H9 (cell line): ENCODE measurements at places on chromosomes 5 and 9.

- DNase-seq: peak; percentile 58
These were observed 10.1 kb downstream of the TLR4 start for GRCh38 chr9:117714282-117714681.

GRCh38 chr5:129748913-129749880 lies 1.3 kb downstream of the MINAR2 start:
- DNase-seq: no peak

- no peak for DNase-seq
These were observed 95.0 kb downstream of the KCNT1 start for GRCh38 chr9:135796784-135797485.

- DNase-seq: no peak
These were observed 452.9 kb downstream of the CSNK1G3 start for GRCh38 chr5:123964884-123965283.

DNA sequence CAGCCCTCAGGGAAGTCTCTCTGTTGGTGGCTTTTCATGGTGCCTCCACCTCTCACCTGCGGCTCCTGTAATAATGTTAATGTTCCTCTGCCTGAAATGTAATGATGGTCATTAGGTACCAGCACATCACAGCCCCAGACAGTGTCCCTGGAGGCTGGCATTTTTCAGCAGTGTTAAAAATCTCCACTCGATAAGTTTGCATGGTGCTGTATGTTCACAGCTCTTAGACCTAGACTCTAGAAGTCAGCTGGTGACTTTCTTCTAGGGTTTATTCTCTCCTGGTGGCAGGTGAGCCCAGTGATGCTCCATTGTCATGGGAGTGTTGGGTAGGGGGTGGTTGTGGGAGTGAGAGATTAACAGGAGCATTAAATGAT lies 53.1 kb downstream of the GPR107 start:
- no peak for DNase-seq

DNA sequence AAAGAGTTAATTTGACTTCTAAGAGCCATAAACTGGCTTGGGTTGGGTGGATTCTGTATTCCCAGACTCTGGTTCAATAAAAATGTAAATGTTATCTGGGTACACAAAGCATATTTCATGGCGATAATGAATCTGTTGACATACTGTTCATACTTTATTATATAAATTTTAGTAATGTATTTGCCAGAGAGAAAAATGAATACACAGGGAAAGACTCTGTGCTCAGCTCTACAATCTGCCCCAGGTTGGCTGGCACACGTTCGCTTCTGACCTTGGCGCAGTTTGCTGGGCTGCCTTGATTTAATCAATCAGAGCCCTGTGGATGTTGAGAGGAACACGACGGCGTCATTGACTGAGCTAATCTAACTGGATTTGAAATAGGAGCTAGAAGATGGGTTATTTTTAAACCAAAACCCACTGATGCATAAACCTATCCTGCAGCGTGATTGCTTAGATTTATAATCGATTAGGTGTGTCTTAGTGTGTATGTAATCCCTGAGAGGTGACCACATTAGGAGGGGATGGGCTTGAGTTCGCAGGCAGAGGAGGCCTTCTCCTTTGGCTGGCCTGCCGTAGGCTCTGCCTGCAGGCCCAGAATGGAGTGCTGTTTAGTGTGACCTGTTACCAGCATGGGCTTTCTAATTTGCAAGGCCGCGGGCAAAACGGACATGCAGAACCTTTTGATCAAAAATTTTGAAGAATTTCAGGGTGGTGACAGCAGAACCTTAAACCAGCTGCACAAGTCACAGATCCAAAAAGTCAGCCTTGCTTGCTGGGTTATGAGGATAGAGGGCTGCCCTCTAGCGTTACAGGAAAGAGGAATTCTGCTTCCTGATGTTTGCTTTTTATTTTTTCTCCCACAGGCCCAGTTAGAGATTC lies 3.9 kb upstream of the ADCY2 start:
- DNase-seq: peak; percentile 68

- no peak for DNase-seq
These were observed 50.2 kb downstream of the FXN start for GRCh38 chr9:69085569-69086283.

GRCh38 chr5:37876943-37877342 lies 37.1 kb upstream of the GDNF start:
- no peak for DNase-seq

DNA sequence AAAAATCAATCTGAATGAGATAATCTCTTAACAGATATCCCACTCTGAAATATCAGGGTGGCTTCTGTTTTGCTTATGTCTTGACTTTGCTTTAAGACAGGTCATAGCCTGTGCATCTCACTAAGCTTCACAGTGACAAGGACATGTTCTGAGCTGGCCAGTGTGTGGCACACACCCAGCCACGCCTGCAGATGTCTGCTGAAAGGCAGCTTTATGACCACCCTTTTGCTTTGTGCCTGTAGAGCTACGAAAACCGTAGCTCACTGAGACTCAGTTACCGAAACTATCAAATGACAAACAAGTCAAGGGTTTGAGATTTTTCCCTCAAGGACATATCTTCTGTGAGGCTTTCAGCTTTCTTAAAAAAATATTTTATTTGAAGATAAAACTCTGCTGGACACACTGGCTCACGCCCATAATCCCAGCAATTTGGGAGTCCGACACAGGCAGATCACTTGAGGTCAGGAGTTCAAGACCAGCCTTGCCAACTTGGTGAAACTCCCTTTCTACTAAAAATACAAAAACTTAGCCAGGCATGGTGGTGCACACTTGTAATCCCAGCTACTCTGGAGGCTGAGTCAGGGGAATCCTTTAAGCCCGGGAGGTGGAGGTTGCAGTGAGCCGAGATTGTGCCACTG lies 233.2 kb downstream of the SPATA31A1 start:
- no peak for DNase-seq

DNA sequence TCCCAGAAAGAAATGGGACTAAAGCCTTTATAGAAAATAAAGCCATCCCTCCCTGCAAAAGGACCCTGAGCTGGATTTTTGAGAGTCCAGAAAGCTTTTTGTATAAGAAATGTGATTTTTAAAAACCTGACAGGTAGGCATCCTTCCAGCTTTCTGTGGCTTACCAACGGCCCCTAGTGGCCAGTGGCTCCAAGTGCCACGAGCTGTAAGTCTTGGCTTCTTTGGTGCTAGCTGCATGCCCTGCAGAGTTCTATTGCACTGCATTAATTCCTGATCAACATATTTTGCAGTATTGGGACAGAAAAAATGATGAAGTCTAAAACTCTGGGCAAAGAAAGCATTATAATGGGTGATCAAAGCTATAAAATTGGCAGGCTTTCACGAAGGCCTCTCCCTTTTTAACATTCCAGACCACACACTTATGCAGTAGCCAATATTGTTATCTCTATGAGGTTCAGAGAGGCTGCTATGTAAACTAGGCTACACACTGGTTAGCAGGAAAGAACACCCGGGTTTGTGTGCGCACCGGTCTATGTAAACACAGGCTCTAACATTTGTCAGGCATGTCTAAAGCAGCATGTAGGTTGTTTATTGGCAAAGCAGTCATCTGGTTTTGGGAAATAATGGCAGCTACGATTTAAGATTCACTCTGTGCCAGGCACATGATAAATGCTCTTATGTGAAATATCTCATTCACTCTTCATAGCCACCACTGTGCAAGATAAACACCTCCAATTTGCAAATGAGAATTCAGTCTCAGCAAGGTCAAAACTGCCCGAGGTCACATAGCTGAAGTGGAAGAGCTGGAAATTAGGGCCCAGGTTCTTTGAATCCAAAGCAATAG lies 55.2 kb downstream of the NMUR2 start:
- DNase-seq: peak; percentile 48

- DNase-seq: no peak
These were observed 53.1 kb downstream of the SVEP1 start for GRCh38 chr9:110526426-110526825.

GRCh38 chr9:106885451-106885850 lies 22.5 kb downstream of the ZNF462 start:
- no peak for DNase-seq

DNA sequence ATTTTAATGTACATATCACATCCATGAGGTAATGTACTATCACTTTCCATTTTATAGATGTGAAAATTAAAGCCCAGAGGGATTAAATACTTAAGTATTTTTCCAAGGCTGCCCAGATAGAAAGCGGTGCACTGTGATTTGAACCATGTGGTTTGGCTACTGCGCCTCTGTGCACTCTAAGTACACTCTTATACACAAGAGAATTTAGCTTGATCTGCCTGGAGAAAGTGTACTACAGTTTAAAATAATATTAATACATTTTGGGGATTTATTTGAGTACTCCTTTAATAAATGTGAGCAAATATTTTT lies 360.4 kb upstream of the ACTBL2 start:
- DNase-seq: no peak

DNA sequence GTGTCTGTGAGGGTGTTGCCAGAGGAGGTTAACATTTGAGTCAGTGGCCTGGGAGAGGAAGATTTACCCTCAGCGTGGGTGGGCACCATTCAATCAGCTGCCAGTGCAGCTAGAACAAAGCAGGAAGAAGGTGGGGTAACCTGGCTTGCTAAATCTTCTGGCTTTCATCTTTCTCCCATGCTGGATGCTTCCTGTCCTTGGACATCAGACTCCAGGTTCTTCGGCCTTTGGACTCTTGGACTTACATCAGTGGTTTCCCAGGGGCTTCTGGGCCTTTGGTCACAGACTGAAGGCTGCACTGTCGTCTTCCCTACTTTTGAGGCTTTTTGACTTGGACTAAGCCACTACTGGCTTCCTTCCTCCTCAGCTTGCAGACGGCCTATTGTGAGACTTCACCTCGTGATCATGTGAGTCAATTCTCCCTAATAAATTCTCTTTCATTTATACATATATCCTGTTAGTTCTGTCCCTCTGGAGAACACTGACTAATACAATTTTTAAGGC lies 38.1 kb downstream of the PBX3 start:
- DNase-seq: no peak

DNA sequence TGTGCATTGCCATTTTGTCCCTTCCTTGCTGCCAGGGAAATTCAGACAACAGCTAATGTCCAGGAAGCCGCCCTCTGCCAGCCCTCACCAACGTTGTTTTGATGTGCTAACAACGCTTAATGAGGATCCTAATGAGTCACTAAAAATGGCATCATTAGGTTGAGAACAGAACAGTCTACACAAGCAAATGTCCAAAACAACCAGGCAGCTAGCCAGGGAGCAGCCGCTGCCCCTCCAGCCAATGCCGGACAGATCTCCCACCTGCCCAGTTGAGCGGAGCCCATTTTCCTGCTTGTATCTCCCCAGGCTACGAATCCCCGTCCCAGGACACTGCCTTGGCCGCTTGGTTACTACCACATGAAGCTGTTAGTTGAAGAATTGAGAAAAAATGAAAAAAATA lies 40.4 kb upstream of the UNC5A start:
- DNase-seq: peak; percentile 18

DNA sequence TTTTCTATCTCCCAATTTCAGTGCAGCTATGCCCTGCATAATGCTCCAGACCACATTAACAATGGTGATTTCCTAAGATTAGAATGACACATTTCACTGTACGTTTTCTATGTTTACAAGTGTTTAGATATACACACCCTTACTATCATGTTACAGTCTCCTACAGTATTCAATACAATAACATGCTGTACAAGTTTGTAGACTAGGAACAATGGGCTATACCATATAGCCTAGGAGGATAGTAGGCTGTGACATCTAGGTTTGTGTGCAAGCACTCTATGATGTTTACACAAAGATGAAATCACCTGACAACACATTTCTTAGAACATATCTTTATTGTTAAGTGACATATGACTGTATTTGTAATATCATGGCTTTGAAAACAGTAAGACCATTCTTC lies 1435.6 kb upstream of the NUDT12 start:
- no peak for DNase-seq

- DNase-seq: no peak
These were observed 110.0 kb upstream of the SPOCK1 start for GRCh38 chr5:137609127-137609526.

DNA sequence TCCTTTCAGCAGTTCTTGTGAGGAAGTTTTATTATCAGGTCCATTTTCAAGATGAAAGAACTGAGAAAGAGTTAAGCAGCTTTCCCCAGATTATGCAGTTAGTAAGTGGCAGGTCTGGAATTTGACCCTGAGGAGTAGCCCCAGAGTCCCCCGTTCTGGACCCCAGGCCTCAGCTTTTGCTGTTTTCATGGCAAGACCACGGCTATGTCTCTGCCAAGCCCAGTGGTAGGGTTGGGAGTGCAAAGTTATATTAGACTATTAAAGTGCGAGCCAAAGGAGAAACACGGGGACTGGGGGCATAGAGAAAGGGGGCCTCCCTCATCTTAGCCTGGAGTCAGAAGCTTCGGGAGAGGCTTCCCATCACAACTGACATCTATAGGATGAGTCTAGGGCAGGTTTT lies 19.3 kb upstream of the ORM1 start:
- DNase-seq: no peak

- DNase-seq: no peak
These were observed 84.3 kb downstream of the SIL1 start for GRCh38 chr5:139113892-139114291.

DNA sequence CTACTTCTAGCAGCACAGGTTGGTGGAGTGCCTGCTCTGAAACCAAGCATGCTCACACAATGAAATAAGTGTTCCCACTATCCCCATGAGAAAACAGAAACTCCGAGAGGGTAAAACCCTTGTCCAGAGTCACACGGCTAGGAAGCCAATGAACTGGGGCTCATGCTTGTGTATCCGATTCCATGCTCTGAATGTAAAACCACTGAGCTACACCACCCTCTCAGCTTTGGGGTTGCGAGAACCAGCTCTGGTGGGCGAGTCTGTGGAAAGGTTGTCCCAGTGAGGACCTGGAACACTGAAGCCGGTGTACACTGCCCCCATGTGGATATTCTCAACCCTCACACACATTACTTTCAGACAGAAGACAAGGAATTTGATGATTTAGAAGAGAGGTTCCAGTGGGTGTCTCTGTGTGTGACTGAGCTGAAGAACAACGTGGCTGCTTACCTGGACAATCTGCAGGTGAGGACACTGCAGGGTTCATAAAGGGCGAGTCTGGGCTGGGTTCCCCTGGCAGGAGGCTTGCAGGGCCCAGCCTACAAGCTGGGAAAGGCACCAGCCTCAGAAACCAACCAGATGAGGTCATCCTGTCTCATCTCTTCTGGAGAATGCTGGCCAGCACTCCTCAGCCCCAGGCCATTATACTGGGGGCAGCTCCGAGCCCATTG lies 37.4 kb downstream of the ARHGEF37 start:
- peak; percentile 69 for DNase-seq

GRCh38 chr5:95838001-95838520 lies 15.5 kb upstream of the GLRX start:
- DNase-seq: no peak

GRCh38 chr9:32554107-32554506 lies 1.7 kb upstream of the TOPORS start:
- DNase-seq: no peak

GRCh38 chr5:31847354-31847753 lies 208.4 kb downstream of the PDZD2 start:
- DNase-seq: no peak
